Activated T-cell treated with anti-CD3 and anti-CD28 coated beads for 4 hours (primary cell): ENCODE measurements at places on chromosomes 6 and 20.
A peak's percentile ranks its signal among the peaks of the same experiment; 100 is the strongest.

GRCh38 chr6:8888468-8888867, 453.1 kb upstream of the SLC35B3 start:
- DNase-seq: no peak

- no peak for DNase-seq
Observed at GRCh38 chr6:163585932-163586437, 171.5 kb downstream of the QKI start.

GRCh38 chr20:37154684-37155298, 24.3 kb upstream of the RPN2 start:
- DNase-seq: no peak

GRCh38 chr20:34210271-34210670, 31.0 kb upstream of the ASIP start:
- DNase-seq: no peak

DNA sequence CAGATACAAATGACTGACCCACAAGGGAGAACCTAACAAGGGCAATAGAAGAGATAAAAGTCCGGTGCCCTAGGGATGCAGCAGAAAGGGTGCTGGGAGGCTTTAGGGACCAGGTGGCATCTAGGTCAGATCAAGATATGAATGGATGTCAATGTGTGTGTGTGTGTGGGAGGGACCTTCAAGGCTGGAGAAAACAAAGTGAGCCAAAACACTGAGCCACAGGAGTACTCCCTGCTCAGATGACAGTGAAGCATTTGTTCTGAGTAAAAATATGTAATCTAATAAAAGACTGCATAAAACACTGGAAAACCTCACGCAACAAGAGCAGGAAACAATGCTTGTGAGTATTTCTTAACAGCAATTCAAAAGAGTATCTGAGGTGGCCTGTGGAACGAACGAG, 28.2 kb downstream of the ZNF337 start:
- no peak for DNase-seq

GRCh38 chr6:134081506-134081905, 29.1 kb upstream of the SLC2A12 start:
- DNase-seq: no peak

DNA sequence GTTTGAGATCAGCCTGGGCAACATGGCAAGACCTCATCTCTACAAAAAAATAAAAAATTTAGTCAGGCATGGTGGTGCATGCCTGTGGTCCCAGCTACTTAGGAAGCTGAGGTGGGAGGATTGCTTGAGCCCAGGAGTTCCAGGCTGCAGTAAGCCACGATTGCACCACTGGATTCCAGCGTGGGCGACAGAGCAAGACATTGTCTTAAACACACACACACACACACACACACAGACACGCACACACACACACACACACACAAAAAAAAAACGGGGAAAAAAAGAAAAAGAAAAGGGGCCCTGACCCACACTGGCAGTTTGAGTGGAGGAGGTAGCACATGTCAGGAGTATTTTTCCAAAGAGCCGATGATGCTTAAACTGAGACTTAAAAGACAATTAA, 122.2 kb downstream of the AFG1L start:
- DNase-seq: no peak

DNA sequence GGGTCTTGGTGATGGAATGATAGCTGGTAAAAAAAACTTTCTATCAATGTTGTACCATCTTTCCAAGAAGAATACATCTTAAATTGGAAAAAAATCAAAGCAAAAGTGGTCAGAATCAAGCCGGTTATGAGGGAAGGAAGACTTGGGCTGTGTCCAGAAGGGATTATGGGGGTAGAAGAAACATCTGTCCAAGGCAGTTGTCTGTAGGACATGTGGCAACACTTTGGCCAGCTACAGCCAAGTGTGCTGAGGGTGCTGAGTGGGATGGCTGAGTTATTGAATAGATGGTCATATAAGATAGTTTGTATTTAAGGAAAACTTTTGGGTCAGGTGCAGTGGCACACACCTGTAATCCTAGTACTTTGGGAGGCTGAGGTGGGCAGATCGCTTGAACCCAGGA, 38.4 kb downstream of the INSM1 start:
- no peak for DNase-seq

GRCh38 chr6:3366596-3367413, 90.0 kb downstream of the SLC22A23 start:
- no peak for DNase-seq

- DNase-seq: peak; percentile 60
Observed at GRCh38 chr6:135183002-135183531, 2.0 kb downstream of the MYB start.

- no peak for DNase-seq
Observed at GRCh38 chr6:144637541-144637940, 352.4 kb downstream of the UTRN start.

DNA sequence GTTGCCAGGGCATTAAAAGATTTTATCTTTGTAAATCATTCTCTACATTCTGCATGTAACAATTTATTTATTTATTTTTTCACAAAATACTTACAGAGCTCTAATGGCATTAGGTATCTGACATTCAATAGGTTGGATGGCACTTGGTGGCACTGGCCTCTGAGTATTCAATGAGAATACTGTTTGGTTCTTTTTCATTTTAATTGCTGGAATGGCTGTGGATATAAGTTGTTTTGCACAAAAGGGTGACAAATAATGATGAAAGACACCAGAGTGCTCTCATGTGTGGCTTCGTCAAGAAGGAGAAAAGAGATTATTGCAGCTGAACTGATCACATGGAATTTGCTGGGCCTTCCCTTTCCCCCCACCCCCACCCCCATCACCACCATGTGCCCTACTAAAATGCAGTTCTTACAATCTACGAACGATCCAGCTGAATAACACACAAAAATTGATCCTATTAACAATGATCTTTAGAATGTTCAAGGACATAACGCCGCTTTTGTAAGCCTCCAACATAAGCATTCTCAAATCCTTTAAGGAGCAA, 195.2 kb upstream of the POU3F2 start:
- DNase-seq: no peak

GRCh38 chr6:56424064-56424463, 176.7 kb upstream of the COL21A1 start:
- no peak for DNase-seq

DNA sequence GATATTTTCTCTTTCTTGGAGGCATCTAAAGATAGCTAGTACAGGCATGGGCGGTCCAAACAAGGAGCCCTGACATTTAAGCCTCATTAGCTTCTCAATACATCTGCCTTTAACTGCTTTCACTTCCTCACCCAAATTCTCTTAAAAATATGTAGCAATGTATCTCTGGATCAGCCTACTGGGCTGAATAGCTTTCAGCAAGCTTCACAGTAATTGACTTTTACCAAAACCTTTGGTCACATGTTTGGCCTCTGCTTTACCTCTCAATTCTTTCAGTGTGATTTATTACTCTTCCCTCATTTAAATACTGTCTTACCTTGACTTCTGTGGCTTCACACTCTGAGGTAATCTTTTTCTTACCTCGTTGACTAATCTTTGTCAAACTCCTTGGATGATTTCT, 1618.1 kb downstream of the GRIK2 start:
- DNase-seq: no peak

GRCh38 chr6:79842376-79843040, 104.8 kb downstream of the ELOVL4 start:
- no peak for DNase-seq

- DNase-seq: no peak
Observed at GRCh38 chr6:21900730-21901129, 307.2 kb downstream of the SOX4 start.

- no peak for DNase-seq
Observed at GRCh38 chr6:136492409-136492808, 57.8 kb downstream of the MAP7 start.

DNA sequence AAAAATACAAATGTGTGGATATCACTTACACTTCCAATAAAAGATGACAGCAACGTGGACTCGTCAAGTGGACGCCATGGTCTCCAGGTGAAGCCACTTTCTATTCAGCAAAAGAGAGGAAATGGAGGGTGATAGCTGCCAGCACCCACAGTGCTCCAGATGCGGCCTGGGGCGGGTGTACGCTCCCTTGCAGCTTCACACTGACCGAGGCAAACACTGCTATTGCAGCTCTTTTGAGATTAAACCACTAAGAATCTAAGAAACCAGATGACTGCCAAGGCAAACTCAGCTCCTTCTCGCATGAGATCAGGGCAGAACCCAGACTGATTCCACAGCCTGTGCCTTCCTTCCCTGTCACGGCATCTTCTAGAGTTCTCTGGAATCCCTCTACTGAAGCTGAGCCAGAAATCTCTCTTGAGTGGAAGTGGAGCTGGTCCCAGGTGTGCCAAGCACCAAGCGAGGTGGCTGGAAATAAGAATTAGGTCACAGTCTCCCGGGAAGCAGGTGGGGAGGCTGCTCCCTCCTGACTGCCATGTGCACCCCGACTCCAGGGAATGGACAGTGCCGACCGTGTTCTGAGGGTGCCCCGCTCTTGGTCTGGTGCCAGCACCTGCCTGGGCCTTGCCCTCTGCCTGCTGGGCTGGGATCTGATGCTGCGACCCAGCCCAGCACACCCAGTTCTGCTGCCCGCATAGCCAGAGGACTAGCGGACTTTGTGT, 90.1 kb upstream of the AFDN start:
- no peak for DNase-seq

DNA sequence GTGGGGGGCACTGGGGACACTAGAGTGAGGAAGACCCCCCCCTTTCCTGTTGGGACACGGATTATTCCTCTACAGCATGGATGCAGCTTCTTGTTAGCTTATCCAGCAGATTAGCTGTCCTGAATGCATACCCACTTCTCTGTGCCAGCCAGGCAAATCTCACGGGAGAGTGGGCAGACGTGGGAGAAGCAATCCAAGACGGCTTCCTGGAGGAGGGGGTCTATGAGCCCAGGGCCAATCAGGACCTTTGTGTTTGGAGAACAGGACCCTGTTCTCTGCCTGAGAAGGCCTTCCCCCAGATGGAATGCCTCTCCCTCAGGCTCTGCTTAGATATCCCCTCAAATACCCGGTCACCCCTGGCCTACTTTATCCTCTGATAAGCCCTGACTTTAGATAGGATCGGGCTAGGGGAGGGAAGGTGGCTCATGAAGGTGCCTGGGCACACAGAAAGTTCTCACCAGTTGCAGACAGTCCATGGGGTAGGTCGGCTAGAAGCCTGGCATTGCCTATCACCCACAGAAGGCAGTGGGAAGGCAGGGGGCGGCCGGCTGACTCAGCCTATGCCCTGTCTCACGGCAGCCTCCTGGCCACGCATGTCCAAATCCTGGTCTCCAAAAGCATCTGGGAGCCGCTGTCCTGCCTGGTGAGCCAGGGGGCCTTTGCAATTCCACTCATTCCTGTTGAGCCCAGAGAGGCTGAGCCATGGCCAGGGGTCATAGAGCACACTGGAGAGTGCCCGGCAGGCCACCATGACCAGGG, 34.7 kb downstream of the SUN5 start:
- no peak for DNase-seq

DNA sequence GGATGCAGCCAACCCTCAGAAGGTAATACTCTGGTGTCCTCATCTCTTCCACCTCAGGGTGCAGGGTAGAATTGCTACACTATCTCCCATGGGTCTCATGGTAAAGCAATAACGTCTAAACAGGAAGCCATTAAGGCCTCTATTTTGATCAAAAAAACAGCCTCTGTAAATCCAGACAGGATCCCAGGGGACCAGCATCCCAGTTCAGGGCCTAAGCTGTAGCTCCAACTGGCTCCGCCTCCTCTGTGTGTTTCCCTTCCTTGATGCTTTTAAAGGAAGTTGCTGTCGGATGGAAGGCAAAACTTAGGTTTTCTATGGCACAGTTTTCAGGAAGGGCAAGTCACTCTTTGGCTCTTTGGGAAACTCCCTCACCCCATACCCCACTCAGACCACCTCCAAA, 222.0 kb downstream of the MAFB start:
- no peak for DNase-seq

DNA sequence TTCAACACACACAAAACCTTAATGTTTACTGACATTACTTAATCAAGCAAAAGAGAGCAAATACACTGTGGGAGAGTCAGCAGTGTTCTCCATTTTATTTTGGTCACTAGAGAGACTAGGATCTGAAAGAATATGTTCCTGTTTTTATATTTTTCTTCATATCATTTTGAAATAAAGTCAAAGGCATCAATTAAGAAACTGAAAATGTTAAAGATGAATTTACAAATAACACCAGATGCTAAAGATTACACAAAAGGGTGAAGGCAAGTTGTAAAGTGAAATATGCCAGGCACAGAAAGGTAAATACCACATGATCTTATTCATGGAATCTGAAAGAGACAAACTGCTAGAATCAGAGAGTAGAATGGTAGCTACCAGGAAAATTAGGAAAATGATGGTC, 60.3 kb upstream of the FABP7 start:
- DNase-seq: no peak

GRCh38 chr20:14580418-14581074, 243.1 kb upstream of the FLRT3 start:
- no peak for DNase-seq

- DNase-seq: no peak
Observed at GRCh38 chr6:110933912-110934311, 24.6 kb upstream of the GTF3C6 start.

GRCh38 chr20:53260168-53260567, 288.0 kb downstream of the TSHZ2 start:
- no peak for DNase-seq

GRCh38 chr20:62814060-62814708, 2.7 kb upstream of the COL9A3 start:
- no peak for DNase-seq

GRCh38 chr6:158332237-158332636, 20.0 kb downstream of the TULP4 start:
- no peak for DNase-seq

DNA sequence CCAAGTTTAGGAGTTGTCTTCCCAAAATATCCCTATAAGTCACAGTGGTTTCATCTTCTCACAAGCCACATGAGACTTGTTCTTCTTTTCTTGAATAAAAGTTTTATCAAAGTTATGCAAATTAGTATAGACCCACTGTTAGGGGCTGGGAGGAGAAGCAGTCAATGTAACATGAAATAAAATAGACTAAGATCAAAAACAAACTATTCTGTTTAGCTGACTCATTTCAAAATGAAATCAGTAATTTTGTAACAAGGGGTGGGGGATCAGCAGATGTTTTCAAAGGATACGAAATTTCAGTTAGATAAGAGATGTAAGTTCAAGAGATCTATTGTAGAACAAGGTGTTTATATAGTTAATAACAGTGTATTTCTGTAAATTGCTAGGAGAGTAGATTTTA, 339.6 kb upstream of the PRDM1 start:
- no peak for DNase-seq

GRCh38 chr6:10419749-10420545, 5.1 kb upstream of the TFAP2A start:
- no peak for DNase-seq

- no peak for DNase-seq
Observed at GRCh38 chr6:51277474-51277873, 458.8 kb downstream of the TFAP2B start.

GRCh38 chr6:45841062-45841461, 174.6 kb downstream of the CLIC5 start:
- DNase-seq: no peak

- DNase-seq: no peak
Observed at GRCh38 chr20:22020201-22020600, 314.7 kb downstream of the PAX1 start.

GRCh38 chr6:36912586-36912985, 26.8 kb downstream of the C6orf89 start:
- peak; percentile 33 for DNase-seq

- no peak for DNase-seq
Observed at GRCh38 chr6:112951829-112952228, 604.7 kb downstream of the RFPL4B start.
